ENCODE measurements at places on chromosomes 7 and 10.

GRCh38 chr10:10873289-10873688 lies 144.4 kb upstream of the CELF2 start:
- no peak for DNase-seq

- no peak for DNase-seq
Measured at GRCh38 chr7:112084520-112084971, 121.7 kb downstream of the DOCK4 start.

- DNase-seq, result no peak
Measured at GRCh38 chr10:113157441-113157840, 207.4 kb downstream of the TCF7L2 start.

DNA sequence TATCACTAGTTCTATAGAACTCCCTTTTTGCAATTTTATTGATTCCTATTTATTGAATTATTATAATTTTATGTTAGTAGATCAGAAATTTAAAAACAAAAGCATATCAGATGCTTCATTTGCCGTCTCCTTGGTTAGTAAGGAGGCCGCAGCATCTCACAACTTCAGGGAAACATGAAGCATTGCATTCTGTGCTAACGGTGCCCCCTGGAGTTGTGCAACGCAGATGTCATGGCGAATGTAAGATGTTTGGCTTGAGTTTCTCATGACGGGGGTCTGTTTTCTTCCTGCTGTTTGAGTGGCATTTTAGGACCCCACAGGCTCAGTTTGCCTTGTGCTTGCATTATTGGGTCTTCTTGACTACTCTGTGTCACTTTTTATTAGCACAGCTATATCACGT lies 124.8 kb downstream of the CNNM2 start:
- no peak for DNase-seq

- DNase-seq, result no peak
Measured at GRCh38 chr7:75045881-75046280, 27.7 kb downstream of the RCC1L start.

DNA sequence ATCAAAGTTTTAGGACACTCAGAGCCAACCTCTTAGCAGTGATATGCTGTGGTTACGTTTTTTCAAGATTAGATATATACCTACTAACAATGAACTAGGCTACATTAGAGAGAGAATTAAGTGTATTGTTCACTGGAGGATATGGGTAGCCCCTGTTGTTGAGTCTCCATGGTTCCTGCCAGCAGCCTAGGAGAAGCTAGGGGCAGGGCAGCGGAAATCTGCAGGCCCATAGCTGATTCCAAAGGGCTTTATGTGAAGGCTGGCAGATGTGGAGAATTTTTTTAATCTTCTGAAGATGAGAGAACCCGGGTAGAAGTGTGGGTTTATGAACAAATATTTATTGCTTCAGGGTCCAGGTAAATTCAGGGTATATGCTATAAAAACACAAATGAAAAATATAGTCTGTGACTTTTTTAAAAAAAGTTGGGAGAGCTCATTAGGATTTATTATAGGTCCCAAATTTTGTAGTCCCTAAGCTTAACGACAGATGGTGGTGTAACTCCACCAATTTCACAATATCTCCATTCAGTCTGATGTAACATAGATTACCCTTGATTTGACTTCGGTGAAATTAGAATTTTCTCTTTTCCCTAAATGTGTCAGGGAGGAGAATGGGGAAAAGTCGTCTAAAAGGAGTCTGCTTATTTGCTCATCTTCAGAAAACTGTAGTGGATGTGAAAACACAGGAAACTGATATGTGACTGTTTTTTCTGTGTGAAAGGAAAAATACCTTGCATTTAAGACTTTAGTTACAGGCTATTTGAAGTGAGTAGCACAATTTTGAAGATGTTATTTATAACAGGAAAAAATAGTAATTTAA lies 163.0 kb upstream of the PPP1R3A start:
- DNase-seq, result no peak

- peak; percentile 77 for DNase-seq
Measured at GRCh38 chr10:123147635-123148413, at the start of gene HMX2. Gene HMX2 (plus strand): TSS chr10:123148136. CDS start chr10:123148379, 243 bp downstream.

- DNase-seq, result no peak
Measured at GRCh38 chr7:124462249-124462648, 303.3 kb downstream of the GPR37 start.

- DNase-seq, result no peak
Measured at GRCh38 chr10:24114556-24114955, 94.4 kb upstream of the KIAA1217 start.

DNA sequence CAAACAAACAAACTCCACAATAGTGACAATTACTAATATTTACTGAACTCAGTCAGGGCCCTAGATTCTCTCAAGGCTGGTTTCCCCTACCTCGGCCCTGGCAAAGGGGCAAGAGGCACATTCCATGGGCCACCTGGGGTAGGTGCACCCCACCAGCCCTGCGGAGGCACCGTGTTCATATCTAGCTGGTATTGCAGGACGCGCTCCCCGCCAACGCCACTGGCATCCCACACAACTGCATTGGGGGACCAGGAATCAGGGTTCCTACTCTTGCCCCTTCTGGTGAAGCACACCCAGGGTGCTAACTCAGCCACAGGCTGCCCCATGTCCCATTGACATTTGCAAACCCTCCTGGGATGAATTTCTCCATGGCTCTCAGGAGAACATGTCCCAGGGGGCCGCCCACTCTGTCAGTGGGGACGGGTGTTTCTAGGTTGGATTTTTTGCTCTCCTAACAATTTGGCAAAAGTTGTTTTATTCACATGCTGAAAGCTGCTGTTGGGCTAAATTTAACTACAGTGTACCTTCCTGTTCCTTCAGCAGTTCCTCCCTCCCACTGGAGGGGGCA lies 76.7 kb downstream of the ZRANB1 start:
- DNase-seq, result no peak

DNA sequence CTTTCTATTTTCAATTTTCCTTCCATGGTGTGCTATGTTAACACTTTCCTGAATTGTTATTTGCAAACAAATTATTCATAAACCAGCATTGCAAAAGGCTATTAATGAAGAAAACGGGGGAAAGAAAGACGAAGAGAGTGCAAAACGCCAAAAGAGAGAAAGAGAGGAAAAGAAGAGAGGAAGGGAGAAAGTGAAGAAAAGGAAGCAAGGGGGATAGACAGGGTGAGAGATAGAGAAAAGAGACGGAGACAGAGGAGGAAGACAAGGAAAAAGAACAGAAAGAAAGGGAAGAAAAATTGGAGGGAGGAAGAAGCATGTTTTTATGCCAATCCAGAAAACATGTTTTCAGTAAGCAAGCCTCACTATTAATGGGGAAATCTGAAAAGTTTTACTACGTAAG lies 310.6 kb downstream of the TFEC start:
- DNase-seq, result no peak

- no peak for DNase-seq
Measured at GRCh38 chr10:51700228-51700817, 928 bp upstream of the CSTF2T start.

DNA sequence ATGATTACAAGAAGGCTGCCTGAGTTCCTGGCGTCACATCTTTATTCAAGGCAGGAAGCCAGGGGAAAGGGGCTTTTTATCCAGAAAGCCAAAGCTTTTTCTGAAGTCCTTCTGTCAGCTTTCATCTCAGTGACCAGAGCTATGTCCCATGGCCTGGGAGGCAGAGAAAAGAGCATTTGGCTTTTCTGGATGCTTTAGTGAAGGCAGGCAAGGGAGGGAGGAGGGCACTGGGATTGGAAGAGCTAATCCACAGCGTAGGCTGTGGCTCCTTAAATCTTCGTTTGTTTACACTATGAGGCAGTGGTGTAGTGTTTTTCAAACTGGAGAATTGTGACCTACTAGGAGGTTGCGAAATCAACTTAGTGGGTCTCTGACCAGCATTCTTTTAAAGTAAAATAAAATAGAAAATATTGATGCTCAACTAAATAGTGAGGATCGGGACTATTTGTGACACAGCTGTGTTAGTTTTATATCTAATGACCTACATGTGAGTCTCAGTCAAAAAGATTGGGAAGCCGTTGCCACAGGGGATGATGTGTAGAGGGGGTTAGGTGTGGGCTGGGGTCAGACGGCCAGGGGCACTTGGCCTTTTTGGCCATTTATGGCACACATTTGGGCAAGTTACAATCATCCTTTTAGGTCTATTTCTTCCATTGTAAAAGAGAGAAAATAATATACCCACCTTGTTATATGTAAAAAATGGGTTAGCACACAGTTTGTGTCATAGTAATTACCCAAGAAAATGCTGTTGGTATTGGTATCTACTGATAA lies 14.1 kb downstream of the CRYGN start:
- DNase-seq, result no peak

- no peak for DNase-seq
Measured at GRCh38 chr7:80362677-80363076, 149.2 kb downstream of the GNAT3 start.

GRCh38 chr7:35285799-35286198 lies 31.9 kb upstream of the TBX20 start:
- no peak for DNase-seq

DNA sequence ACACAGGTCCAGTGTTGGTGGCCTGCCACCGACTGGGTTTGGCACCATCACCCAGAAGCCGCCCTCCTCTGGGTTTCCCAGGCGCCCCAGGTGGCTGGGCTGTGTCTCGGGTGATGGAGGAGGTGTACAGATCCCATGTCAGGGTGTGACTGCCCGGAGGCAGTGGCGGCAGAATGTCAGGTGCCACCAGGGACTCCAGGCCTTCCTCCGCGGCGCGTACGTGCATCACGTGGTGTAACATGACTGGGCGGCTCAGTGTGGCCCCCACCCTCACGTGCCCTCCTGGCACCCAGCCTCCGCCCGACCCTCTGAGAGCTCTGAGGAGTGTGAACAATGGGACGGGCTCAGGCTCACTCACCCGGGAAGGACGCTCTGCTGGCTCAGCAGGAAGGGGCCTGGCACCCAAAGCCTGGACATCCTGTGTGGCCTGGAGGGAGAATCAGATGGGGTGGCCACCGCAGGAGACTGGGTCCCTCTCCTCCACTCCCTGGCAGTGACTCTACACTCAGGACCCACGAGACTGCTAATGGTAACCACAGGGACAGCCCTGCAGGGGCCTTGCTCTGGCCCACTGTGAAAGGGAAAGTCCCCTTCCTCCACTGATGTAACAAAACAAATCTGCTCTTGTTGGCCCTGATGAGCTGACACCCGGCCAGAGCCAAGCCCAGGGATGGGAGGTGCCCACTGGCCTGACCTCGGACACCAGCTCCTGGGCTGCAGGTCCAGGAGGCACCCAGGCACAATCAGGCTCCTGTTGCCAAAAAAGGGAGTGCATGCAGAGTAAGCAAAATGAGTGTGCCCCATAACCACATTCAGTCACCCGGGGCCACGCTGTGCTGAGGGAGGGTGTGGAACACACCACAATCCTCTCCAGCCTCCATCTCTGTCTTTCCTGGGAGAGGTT lies 164.8 kb downstream of the PRKAG2 start:
- no peak for DNase-seq

- no peak for DNase-seq
Measured at GRCh38 chr7:98186452-98187137, 24.6 kb upstream of the BHLHA15 start.

GRCh38 chr7:30253796-30254165 lies 30.6 kb upstream of the ZNRF2 start:
- DNase-seq, result no peak

DNA sequence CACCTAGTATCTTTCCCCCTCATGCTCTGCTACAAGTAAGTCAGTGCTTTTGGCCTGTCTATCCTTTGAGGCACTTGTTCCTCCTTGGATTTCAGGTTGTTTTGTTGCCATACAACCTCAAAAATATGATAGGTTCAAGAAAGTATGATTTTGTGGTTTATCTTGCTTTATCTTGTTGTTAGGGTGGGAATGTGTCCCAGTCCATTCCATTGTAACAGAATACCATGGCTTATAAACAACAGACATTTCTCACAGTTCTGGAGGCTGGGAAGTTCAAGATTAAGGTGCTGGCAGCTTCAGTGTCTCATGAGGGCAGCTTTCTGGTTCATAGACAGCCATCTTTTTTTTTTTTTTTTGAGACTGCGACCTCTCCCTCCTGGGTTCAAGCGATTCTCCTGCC lies 72.1 kb downstream of the TMEM270 start:
- DNase-seq, result no peak

GRCh38 chr10:30987463-30987862 lies 44.2 kb downstream of the ZNF438 start:
- DNase-seq, result no peak

GRCh38 chr10:100847440-100847839 lies 65.3 kb upstream of the SLF2 start:
- peak; percentile 79 for DNase-seq

DNA sequence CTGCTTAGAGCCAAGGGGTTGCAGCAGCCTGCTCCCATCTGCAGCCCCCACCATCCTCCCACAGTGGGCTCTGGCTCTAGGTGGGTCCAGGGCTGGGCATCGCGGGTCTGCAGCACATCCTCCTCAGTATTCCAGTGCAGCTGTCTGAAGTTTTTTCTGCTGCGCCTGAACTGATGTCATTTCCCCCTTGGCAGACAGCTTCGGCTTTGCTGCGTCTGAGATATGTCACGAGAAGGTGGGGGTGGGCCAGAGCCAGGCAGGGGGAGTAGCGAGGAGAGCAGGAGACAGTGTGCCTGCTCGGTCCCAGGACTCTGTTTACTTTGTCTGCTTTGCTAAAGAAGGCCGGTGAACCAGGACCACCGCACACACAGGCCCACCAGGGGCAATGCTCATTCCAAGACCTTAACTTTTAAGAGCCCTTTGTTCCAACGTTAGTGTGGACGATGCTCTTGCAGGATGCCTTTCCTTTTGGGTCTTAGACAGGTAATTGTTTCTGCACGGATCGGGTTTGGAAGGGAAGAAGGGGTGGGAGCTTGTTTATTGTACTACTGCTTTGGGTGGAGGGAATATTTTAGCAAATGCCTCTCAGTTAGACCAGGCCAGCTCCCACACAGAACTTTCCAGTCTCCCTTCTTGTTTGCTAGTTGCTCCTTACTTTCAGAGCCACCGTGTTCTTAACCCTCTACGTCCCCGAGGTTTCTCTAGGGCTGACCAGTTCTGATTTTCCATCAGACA lies 32.4 kb downstream of the WBP1L start:
- DNase-seq, result no peak

DNA sequence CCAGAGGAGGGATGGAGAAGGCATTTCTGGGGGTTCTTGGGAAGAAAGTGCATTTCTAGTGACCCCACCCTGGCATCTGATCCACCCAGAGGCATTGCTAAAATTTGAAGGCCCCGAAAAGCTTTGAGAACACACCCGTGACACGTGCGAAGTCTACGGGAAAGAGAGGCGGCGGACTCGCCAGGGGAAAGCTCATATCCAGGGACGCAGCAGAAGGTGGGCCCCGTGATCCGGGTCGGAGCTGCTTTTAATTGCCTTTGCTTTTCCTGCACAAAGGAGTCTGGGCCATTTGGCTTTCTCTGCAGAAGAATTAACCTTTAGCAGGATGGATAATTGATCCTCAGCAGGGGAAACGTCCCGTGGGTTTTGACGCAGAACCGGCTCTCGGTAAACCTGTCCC lies 50.3 kb downstream of the CARD11 start:
- no peak for DNase-seq

- no peak for DNase-seq
Measured at GRCh38 chr7:11450281-11450680, 381.7 kb downstream of the THSD7A start.

- DNase-seq, result no peak
Measured at GRCh38 chr10:110081911-110082310, 74.1 kb downstream of the ADD3 start.

- peak; percentile 39 for DNase-seq
Measured at GRCh38 chr7:64884085-64884912, 18.8 kb upstream of the ZNF273 start.

GRCh38 chr7:102080434-102081243 lies 206.0 kb upstream of the SH2B2 start:
- no peak for DNase-seq

GRCh38 chr7:35630024-35630972 lies 64.6 kb downstream of the HERPUD2 start:
- DNase-seq, result no peak

- no peak for DNase-seq
Measured at GRCh38 chr7:2110610-2111396, 121.9 kb downstream of the MAD1L1 start.

- no peak for DNase-seq
Measured at GRCh38 chr10:48343106-48343505, 36.6 kb downstream of the MAPK8 start.
